NCI-H1105 treated with DMSO at 0.1 percent for 48 hours (cell line): ENCODE measurements at places on chromosomes 2 and 18.

- no peak for DNase-seq
Measured at GRCh38 chr2:50484371-50484770, 547.6 kb downstream of the NRXN1 start.

- no peak for DNase-seq
Measured at GRCh38 chr2:216717491-216717901, 22.1 kb upstream of the IGFBP5 start.

DNA sequence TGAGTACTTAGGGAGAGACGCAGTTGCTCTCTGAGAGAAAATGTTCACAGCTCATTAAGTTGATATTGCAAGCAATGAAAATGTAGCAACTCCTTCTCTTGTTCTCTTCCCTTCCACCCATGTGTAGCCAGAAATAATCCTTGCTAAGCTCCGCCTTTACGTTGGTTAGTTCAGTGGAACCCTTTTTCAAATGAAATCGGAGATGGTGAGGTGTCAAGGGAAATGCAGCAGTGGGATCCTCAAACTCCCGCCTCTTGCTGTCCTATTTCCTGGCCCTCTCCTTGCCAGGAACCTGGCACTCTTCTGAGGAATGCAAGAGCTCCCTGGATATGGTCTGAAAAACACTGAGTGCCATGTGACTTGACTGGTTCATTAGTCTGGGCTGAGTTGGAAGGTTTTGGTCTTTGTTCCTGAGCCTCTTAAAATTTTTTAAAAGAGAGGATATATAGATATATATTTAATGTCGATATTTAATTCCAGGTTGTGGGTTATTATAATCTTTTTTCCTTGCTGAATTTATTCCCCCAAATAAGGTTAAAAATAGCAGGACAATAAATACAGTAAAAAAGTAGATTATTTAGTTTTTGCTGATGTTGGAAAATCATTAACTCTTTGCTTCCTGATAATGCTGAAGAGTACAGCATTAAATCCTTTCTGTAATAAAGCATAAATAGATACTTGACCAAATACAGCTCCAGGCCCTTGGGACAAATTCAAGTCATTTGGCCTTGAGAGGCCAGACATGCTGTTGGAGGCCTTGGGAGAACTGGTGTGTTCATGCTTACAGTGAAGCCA lies 116.2 kb downstream of the EML6 start:
- DNase-seq, result no peak

GRCh38 chr2:65134158-65134557 lies 4.3 kb upstream of the RAB1A start:
- DNase-seq, result no peak

GRCh38 chr2:242035858-242036652 lies 166.5 kb downstream of the RTP5 start:
- DNase-seq, result no peak

DNA sequence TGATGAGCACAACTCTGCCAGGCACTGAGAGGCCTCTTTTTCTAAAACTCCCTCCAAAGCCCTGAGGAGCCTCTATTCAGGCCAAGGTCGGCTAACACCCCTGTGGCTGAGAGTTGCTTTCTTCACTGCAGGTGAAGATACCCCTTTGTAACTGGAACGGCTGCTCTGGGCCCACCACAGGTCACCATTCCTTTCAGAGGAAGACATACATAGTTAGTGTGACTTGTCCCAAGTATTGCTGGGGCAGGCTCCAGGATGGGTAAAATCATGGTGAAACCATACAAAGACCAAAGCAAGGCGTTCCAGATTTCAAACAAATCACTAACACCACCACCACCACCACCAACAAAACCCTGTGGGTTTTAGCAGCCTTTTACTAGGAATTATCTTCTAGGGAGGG lies 36.8 kb downstream of the CHST10 start:
- no peak for DNase-seq

DNA sequence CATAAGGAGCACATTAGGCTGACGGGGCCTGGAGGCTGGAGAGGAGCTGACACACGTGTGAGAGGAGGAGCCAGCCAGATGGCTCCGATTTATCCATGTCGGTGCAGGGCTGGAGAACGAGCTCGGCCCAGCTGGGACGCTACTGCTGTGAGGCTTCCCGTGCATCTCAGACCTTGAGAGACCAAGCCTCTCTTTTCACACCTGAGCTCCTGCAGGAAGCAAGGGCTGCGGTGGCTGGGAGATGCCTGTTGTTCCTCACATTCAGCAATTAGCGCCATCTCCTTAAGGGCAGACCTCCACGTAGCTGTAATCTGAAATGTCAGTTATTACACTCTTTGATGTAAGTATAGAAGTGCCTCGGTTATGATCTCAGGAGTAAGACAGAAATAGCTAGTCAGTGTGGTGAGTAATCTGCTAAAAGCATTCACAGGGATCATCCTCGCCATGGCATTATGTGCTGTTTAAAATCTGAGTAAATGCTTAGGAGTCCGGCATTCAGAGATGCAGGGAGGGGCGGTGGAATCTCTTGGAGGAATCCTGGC lies 107.9 kb downstream of the PRKCE start:
- DNase-seq, result no peak
